Mesenchymal stem cell (in vitro differentiated cells and primary cell): ENCODE measurements at places on chromosomes 12 and 14.

- H3K36me3 ChIP-seq, result no peaks in the 10 kb centered on the region
- DNase-seq, result no peak
- H3K27ac ChIP-seq, result no peak overlapping the region
- no peaks in the 10 kb centered on the region for H3K27me3 ChIP-seq
These were observed 376.7 kb downstream of the ZFP36L1 start for GRCh38 chr14:68416171-68416570.

DNA sequence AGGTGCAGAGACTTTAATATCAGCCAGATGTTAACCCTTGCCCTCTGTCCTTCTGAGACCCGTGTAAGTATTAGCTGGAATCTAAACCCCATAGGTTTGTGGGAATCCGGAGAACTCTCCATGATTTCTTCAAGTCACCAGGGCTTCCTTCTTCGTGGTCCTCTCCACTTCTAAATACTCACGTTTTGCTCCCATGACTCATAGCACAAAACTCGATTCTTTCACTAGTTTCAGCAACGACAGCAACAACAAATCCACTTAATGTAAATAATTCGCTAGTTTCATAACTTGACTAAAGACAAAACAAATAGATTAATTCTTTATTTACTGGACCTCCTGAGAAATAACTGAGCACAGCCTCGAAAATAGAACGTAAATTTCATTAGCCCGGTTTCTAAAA lies 4.4 kb upstream of the CLEC2A start:
- peak; percentile 61 for DNase-seq
- no peaks in the 10 kb centered on the region for H3K36me3 ChIP-seq
- H3K4me3 ChIP-seq, result no peak overlapping the region
- H3K27me3 ChIP-seq, result no peaks in the 10 kb centered on the region
- no peaks in the 10 kb centered on the region for H3K4me1 ChIP-seq
- no peak overlapping the region for H3K27ac ChIP-seq

- H3K36me3 ChIP-seq, result peaks cover 7% of the 10 kb centered on the region
- H3K27me3 ChIP-seq, result peaks cover 53% of the 10 kb centered on the region
- peaks cover 22% of the 10 kb centered on the region for H3K4me1 ChIP-seq
- H3K27ac ChIP-seq, result no peak within 1 kb of the TSS
- DNase-seq, result peak; percentile 96
These were observed at the start of gene NID2 for GRCh38 chr14:52068615-52069306. NID2 (minus strand) TSS chr14:52069059; CDS start chr14:52068994, 65 bp downstream.

- DNase-seq, result no peak
- no peaks in the 10 kb centered on the region for H3K27me3 ChIP-seq
- H3K36me3 ChIP-seq, result peaks cover 3% of the 10 kb centered on the region
- H3K27ac ChIP-seq, result no peak overlapping the region
- H3K4me3 ChIP-seq, result no peak overlapping the region
- peaks cover 5% of the 10 kb centered on the region for H3K4me1 ChIP-seq
These were observed 15.7 kb downstream of the PTGER2 start for GRCh38 chr14:52329678-52330369.

- no peak for DNase-seq
- H3K4me1 ChIP-seq, result no peaks in the 10 kb centered on the region
- H3K36me3 ChIP-seq, result no peaks in the 10 kb centered on the region
- H3K27me3 ChIP-seq, result no peaks in the 10 kb centered on the region
- H3K27ac ChIP-seq, result no peak overlapping the region
- H3K4me3 ChIP-seq, result no peak overlapping the region
These were observed 9.7 kb downstream of the OR6C75 start for GRCh38 chr12:55372521-55372920.

GRCh38 chr14:50099335-50099734 lies 17.0 kb downstream of the VCPKMT start:
- no peaks in the 10 kb centered on the region for H3K27me3 ChIP-seq
- H3K4me1 ChIP-seq, result peaks cover 7% of the 10 kb centered on the region
- no peak overlapping the region for H3K27ac ChIP-seq
- DNase-seq, result no peak

- H3K4me1 ChIP-seq, result peaks cover 4% of the 10 kb centered on the region
- no peaks in the 10 kb centered on the region for H3K36me3 ChIP-seq
- DNase-seq, result peak; percentile 50
- peak overlapping the region; percentile 20 for H3K27ac ChIP-seq
- H3K4me3 ChIP-seq, result no peak overlapping the region
- H3K27me3 ChIP-seq, result no peaks in the 10 kb centered on the region
These were observed 451.8 kb downstream of the ATP23 start for GRCh38 chr12:58393152-58393551.

- H3K27ac ChIP-seq, result peak overlapping the region; percentile 79
- DNase-seq, result peak; percentile 97
- H3K4me1 ChIP-seq, result peaks cover 10% of the 10 kb centered on the region
- H3K27me3 ChIP-seq, result no peaks in the 10 kb centered on the region
- H3K4me3 ChIP-seq, result peak overlapping the region; percentile 91
These were observed 1.1 kb downstream of the YY1 start for GRCh38 chr14:100239840-100240667.

DNA sequence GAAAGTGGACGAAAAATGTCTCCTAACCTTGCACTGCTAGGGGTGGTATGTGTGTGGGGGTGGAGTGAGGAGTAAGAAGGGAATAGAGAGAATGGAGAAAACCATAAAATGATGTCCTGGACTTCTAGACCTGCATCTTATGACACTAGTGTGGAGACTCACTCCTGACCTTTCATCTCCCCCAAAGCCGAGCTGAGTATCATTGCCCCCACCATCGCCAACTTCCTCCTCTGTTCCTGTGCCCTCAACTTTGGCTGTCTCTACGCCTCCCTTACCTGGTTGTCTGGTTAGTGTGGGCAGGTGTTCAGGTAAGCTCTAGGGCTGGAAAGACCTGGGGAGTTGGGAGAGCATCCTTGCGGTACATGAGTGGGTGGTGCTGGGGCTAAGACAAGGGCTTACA lies 4.5 kb upstream of the KLHL33 start:
- DNase-seq, result no peak
- H3K4me1 ChIP-seq, result peaks cover 6% of the 10 kb centered on the region
- H3K27me3 ChIP-seq, result peaks cover 10% of the 10 kb centered on the region
- no peak overlapping the region for H3K4me3 ChIP-seq

GRCh38 chr12:96375170-96375569 lies 25.1 kb downstream of the CDK17 start:
- H3K4me1 ChIP-seq, result peaks cover 2% of the 10 kb centered on the region
- H3K27ac ChIP-seq, result no peak overlapping the region
- DNase-seq, result no peak
- H3K27me3 ChIP-seq, result no peaks in the 10 kb centered on the region

- H3K4me1 ChIP-seq, result no peaks in the 10 kb centered on the region
- DNase-seq, result no peak
- peak overlapping the region; percentile 23 for H3K4me3 ChIP-seq
- H3K27ac ChIP-seq, result no peak overlapping the region
- no peaks in the 10 kb centered on the region for H3K36me3 ChIP-seq
- no peaks in the 10 kb centered on the region for H3K27me3 ChIP-seq
These were observed 38.4 kb upstream of the CEP83 start for GRCh38 chr12:94498073-94498472.

GRCh38 chr14:71388862-71389261 lies 481.6 kb downstream of the PCNX1 start:
- no peaks in the 10 kb centered on the region for H3K36me3 ChIP-seq
- H3K27me3 ChIP-seq, result no peaks in the 10 kb centered on the region
- no peaks in the 10 kb centered on the region for H3K4me1 ChIP-seq
- DNase-seq, result no peak
- no peak overlapping the region for H3K27ac ChIP-seq

DNA sequence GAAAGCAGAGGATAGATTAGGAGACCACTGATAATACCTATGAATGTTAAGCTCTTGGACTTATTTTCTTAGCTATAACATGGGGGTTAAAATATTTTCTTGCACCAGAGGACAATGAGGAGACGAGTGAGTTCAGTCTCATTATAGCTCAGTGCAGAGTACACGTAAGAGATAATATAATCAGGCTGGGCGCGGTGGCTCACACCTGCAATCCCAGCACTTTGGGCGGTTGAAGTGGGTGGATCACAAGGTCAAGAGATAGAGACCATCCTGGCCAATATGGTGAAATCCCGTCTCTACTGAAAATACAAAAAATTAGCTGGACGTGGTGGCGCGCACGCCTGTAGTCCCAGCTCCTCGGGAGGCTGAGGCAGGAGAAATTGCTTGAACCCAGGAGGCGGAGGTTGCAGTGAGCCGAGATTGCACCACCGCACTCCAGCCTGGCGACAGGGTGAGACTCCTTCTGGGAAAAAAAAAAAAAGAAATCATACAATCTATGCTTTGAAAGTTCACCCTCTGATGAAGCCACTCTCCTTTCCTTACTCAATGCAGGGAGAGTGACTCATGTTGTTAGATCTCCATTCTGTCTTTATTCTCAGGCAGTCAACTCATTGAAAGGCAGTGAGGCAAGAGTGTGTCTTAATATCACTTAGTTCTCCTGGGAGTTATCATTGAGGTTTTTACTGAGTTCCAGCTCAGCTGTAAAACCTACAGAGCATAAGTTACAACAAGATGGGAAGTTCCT lies 134.2 kb downstream of the SYNE2 start:
- H3K36me3 ChIP-seq, result no peaks in the 10 kb centered on the region
- no peak overlapping the region for H3K4me3 ChIP-seq
- DNase-seq, result peak; percentile 84
- no peaks in the 10 kb centered on the region for H3K27me3 ChIP-seq

DNA sequence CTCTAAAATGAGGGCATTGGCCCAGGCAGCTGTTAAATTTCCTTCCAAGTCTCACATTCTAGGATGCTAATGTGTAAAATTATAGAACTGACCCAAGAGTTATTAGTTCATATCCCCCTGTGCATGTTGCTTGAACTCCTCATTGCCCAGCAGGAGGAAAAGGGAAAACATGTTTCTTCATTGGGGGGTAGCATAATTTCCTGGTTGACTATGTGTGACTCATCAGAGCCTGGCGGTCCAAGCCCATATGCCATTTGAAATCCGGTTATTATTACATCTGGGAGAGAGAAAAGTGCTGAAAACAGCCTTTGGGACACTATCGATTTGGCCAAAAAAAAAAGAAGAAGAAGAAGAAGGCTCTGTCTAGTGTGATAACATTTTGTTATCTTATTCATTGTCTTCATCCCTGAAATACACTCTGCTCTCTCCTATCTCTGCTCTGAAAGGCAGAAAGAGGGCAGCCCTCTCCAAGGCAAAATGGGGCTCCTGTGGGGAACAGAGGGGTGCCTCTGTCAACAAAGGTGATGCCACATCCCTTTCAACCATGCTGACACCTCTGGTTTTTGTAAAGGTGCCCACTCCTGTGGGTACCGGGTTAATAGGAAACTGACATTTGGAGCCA lies 114.2 kb downstream of the DAD1 start:
- no peak for DNase-seq
- H3K4me1 ChIP-seq, result peaks cover 6% of the 10 kb centered on the region

DNA sequence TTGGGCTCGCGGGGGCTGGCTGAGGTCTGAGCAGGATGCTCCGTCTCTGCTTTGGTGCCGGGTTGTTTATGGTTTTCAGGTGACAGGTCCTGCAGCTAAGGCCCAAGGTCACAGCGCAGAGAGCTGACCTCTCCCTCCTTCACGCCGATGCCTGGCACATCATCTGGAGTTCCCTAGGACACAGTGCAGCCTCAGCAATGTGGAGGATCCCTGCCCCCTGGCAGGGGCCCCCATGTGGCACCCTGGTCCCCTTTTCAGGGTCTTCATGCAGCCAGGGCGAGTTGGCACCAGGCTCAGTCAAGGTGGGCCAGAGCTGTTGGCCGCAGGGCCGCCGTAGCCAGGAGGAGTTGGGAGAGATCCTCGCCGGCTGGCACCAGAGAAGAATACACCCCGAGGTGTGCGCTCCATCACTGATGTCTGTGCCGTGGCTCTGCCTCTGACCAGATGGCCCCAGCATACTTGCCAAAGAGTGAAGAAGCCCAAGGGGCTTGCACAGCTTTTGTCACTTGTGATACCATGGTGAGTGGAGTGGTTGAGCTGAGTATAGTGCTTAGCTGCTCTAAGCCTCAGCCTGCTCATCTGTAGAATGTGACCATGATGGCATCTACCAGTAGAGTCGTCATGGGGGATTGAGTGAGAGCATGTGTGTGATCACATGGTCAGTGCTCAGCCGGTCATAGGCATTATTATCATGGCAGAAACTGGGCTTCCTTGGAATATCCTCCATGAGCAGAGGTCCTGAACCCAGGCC lies 11.0 kb downstream of the TPCN1 start:
- H3K36me3 ChIP-seq, result peaks cover 73% of the 10 kb centered on the region
- H3K4me1 ChIP-seq, result peaks cover 38% of the 10 kb centered on the region
- DNase-seq, result no peak
- peak overlapping the region; percentile 95 for H3K27ac ChIP-seq
- peak overlapping the region; percentile 1 for H3K4me3 ChIP-seq
- no peaks in the 10 kb centered on the region for H3K27me3 ChIP-seq

GRCh38 chr12:8829621-8830020 lies 7.2 kb downstream of the A2ML1 start:
- no peaks in the 10 kb centered on the region for H3K36me3 ChIP-seq
- no peaks in the 10 kb centered on the region for H3K4me1 ChIP-seq
- no peaks in the 10 kb centered on the region for H3K27me3 ChIP-seq
- no peak for DNase-seq
- no peak overlapping the region for H3K4me3 ChIP-seq

GRCh38 chr14:49999146-49999761 lies 106.4 kb downstream of the ARF6 start:
- peaks cover 37% of the 10 kb centered on the region for H3K4me1 ChIP-seq
- peak overlapping the region; percentile 70 for H3K27ac ChIP-seq
- DNase-seq, result peak; percentile 96
- H3K36me3 ChIP-seq, result no peaks in the 10 kb centered on the region
- H3K4me3 ChIP-seq, result no peak overlapping the region
- no peaks in the 10 kb centered on the region for H3K27me3 ChIP-seq

DNA sequence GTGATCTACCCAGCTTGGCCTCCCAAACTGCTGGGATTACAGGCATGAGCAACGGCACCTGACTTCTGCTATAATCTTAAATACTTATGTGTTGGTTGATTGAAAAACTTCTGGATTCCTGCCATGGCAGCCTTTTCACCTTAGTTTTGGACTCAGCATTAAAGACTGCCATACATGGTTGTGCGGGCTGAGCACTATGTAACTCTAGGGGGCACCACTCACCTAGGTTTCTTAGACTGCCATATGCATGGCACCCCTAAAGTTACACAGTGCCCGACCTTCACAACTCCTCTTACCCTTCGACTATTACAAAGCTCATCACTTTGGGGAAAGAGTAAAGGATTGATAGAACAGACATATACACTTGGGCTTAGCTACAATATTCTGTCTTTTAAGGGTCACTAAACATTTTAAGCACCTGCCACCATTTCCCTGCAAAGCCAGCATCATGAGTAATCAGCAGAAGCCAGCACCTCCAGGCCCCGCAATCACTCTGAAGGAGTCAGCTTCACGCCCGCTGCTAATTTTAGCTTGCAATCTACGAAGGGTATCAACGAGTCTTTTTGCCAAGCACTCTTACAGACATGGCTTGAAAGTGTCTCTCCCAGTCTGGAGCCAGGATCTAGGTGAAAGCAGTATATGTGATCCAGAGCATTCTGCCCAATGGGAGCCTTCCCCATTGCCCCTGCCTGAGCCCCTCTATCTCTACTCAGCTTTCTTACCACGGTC lies 59.8 kb downstream of the SUDS3 start:
- no peaks in the 10 kb centered on the region for H3K4me1 ChIP-seq
- no peaks in the 10 kb centered on the region for H3K36me3 ChIP-seq
- no peak for DNase-seq
- H3K27me3 ChIP-seq, result no peaks in the 10 kb centered on the region
- H3K4me3 ChIP-seq, result no peak overlapping the region
